ENCODE measurements at places on chromosomes 7 and 10.

GRCh38 chr10:30442019-30442606 lies 8.1 kb downstream of the MAP3K8 start:
- DNase-seq: no peak

GRCh38 chr7:151298765-151299164 lies 42.8 kb upstream of the NUB1 start:
- DNase-seq: no peak

- no peak for DNase-seq
Measured at GRCh38 chr7:159237022-159237653, 92.5 kb upstream of the VIPR2 start.

- no peak for DNase-seq
Measured at GRCh38 chr10:88805361-88805760, 2.8 kb downstream of the LIPM start.

GRCh38 chr7:30366606-30367005 lies 82.2 kb downstream of the ZNRF2 start:
- DNase-seq: no peak

GRCh38 chr7:18151422-18151821 lies 123.8 kb upstream of the PRPS1L1 start:
- DNase-seq: no peak

DNA sequence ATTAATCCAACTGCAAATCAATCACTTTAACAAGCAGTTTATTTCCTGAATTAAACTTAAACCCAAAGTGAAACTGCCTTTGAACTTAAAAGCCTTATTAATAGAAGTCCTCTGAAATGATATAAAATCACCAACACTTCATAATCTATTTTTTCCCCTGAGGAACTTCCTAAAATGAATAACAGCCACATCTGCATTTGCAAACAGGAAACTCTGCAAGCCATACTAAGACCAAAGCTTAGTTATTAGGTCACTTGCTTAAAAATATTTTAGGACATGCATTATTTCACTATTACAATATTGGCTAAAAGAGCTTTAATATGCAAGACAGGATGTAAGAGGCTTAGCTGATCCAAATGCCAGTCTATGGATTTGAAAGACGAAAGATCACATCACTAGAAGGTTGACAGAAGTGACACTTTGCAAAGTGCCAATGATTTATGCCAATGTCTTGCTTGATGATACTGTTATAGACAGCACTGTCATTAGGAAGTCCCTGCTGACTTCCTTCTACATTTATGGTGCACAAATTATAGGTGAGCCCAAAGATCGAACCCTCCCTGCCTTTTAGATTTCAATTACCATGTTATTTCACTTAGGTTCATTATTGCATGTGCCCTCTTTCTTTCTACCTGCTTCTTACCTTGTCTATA lies 99.9 kb upstream of the SKAP2 start:
- no peak for DNase-seq

DNA sequence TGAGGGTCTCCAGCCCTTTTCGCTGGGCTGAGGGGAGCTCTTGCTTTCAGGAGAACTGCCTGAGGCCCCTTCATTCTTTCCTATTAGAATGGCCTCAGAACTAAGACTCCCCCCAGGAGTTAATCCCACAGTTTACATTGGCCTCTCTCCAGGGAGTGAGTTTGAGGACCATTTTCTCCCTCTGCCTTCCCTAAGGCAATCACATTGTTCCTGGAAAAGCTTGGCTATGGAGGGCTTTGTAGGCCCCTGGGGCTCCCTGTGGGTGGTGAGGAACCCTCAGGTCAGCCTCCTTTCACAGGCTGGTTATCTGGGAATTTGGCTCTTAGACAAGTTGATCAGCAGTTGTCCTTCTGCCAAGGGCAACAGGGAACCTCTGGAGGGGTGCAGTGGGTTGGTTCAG lies 343.7 kb downstream of the RPS24 start:
- DNase-seq: no peak

DNA sequence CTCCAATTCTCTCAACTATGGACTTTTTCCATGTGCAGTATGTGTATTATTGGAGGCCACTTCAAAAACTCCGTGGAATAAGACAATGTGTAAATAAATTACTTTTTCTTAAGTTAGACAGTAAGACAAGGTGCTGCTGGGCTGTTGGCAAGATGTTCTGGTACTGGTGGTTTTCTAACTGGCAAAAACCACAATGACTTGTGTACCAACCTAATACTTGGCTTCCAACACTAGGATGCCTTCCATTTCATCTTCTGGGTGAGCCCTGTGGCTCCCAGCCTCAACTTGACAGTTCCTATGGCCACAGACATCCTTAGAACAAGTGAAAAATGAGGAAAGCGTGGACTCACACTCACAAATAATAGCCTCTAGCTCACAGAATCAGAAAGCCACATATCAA lies 77.0 kb downstream of the OSBPL3 start:
- DNase-seq: no peak

DNA sequence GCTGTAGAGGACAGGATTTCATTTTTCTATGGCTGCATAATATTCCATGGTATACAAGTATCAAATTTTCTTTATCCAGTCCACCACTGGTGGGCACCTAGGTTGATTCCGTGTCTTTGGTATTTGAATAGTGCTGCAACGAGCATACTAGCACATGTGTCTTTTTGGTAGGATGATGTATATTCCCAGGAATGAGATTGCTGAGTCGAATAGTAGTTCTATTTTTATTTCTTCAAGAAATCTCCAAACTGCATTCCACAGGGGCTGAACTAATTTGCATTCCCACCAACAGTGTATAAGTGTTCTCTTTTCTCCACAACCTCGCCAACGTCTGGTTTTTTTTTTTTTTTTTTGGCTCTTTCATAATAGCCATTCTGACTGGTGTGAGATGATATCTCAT lies 550.0 kb downstream of the REEP3 start:
- no peak for DNase-seq

GRCh38 chr7:19709249-19709578 lies 377 bp upstream of the POLR1F start:
- DNase-seq: no peak

DNA sequence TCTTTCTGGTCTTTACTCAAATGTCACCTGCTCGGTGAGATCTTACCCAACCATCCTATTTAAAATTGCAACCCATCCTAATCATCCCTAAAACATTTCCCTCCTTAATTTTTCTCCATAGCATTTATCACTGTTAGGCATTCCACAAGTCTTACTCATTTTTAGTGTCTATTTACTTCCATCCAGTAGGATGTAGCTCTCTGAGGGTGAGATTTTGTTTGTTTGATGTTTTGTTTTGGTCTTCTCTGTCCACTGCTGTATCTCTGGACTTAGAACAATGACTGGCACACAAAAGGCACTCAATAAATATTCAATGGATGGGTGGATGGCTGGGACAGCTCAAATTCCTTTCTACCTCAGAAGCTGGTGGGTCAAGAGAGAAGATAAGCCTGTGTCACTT lies 15.8 kb upstream of the DUSP5 start:
- no peak for DNase-seq

DNA sequence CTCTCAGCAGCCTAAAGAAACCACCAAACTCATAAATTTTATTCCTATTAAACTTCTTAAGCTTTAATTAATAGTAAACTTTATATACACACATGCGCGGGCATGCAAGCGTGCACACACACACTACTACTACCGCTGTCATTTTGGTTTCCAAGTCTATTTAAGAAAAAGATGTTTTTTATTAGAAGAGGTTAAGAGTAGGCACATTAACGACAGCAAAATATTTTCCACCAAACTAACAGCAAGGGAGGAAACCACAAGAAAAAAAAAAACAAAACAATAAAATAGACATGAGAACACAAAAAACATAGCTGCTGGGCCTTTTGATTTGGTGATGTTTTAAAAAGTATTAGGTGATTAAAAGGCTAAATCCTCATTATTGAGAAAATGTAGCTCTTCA lies 28.6 kb downstream of the RTKN2 start:
- no peak for DNase-seq

- DNase-seq: no peak
Measured at GRCh38 chr10:83164156-83164555, 975.2 kb upstream of the GHITM start.

GRCh38 chr10:69446229-69446628 lies 5.0 kb upstream of the TSPAN15 start:
- DNase-seq: no peak

- no peak for DNase-seq
Measured at GRCh38 chr10:77578583-77579227, 58.9 kb downstream of the KCNMA1 start.

- no peak for DNase-seq
Measured at GRCh38 chr7:128703609-128704241, 31.6 kb downstream of the GARIN1A start.

GRCh38 chr10:10819206-10819856 lies 198.3 kb upstream of the CELF2 start:
- no peak for DNase-seq

DNA sequence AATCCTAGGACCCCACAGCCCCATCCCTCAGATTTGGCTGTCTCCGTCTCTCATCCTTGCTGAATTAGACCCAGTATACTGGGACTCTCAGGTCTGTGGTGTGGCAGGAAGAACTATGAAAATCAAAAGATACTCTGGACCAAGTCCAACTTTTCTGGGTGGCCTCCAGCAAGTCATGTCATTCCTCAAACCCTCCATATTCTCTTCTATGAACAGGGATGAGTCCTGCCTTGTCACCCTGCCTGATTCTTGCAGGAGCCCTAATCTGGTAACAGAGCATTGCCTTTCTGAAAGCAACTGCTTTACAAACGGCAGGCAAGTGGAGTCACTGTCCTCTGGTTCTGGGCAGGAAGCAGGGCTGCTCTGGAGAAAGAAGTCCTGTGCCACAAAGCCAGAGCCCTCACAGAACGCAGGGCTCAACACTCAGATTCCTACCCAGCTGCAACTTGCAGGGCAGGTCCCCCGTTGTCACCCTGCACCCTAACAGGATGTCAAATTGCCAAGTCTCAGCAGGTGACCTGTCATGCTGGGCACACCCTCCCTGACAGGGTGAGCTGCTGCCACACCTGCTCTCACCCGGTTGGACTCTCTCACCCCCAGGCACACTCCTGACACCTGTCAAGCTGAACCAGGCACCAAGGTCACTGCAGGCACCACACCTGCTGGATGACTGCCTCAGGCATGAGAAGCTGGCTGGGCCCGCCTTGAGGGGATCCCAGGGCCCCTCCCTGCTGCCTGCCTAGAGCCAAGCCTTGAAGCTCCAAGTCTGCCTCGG lies 227.7 kb downstream of the KCNMA1 start:
- no peak for DNase-seq

GRCh38 chr10:7417103-7417623 lies 6.3 kb upstream of the SFMBT2 start:
- DNase-seq: no peak

DNA sequence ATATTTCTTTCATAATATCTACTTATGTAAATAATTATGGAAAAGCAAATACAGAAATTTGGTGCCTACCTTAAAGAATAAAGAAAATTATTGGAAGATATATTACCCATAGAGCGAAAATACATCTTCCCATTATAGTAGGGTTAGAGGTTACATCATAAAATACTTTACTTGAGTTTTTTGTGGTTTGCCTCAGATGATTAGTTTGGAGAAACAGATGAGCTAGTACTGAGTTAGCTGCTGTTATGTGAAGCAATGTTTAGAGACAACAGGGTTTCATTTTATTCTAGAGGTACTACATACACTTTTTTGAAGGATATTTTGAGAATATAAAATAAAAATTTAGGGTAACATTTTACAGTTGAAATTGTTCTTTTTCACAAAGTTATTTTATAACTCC lies 2.9 kb upstream of the MLLT10 start:
- no peak for DNase-seq

- no peak for DNase-seq
Measured at GRCh38 chr7:74194686-74195085, 15.1 kb upstream of the LAT2 start.

- DNase-seq: no peak
Measured at GRCh38 chr7:22355620-22356009, 1.3 kb downstream of the RAPGEF5 start.

DNA sequence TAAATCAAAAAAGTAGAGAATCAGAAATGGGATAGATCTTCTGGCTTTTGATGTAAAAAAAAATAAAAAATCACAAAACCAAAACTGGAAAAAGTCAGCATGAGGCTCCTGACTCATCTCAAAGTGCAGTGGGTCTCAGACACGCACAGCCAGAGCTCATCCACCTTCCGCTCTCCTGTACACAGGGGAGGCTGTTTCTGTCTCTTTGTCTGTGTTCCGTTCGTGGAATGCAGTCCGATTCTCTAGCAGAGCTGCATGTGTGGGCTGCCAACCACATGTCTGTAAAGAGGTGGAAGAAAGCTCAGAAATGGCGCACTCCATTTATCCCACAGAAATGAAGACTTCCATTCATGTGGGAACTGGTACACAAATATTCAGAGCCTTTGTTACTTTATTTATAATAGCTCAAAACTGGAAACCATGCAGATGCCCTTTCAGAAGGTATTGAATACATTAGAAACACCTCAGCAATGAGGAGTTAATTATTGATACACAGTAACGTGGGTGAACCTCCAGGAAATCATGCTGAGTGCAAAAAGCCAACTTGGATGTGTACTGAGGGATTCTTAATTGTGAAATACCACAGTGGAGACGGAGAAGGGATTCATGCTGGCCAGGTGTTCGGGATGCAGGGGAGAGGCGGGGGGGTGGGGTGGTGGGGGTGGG lies 123.3 kb downstream of the TRRAP start:
- no peak for DNase-seq

DNA sequence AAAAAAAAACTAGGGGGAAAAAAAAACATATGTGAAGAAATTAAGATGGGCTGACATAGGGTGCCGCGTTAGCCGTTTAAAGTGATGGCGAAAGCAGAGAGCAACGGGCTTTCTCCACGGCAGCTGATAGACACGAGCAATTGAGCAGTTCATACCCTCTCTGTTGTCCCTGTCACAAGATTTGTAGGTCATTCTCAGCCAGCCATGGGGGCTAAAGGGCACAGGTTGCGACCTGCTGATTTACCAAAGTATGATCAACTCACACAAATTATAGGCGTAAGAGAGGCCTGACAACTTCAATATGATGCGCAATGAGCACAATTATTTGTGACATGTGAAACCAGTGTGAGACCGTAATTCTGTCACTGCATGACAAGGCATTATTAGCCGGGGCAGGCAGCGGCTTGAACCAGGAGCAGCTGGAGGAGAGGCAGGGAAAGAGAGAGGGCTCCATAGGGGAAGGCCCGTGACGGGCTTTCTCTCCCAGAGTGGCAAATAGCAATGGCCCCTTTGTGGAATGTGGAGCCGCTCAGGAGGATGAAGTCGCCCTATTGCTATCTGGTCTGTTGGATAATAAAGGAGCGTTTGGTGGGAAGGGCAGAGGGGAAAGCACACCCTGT lies 195.1 kb upstream of the HABP2 start:
- DNase-seq: no peak

- peak; percentile 14 for DNase-seq
Measured at GRCh38 chr10:60032723-60033122, 126.4 kb upstream of the CCDC6 start.

GRCh38 chr7:107076781-107077698 lies 32.5 kb downstream of the PRKAR2B start:
- no peak for DNase-seq

GRCh38 chr7:126715076-126715475 lies 537.7 kb downstream of the GRM8 start:
- DNase-seq: no peak

- DNase-seq: no peak
Measured at GRCh38 chr7:157594306-157594705, 257.5 kb downstream of the DNAJB6 start.

GRCh38 chr7:104979167-104979841 lies 34.7 kb upstream of the KMT2E start:
- DNase-seq: no peak
